Stimulated activated CD8-positive, alpha-beta memory T cell treated with anti-CD3 and anti-CD28 coated beads, Interleukin-4, amount 100 ng/mL, for 1 hour (primary cell): ENCODE measurements at places on chromosomes 5 and 9.
A peak's percentile ranks its signal among the peaks of the same experiment; 100 is the strongest.

DNA sequence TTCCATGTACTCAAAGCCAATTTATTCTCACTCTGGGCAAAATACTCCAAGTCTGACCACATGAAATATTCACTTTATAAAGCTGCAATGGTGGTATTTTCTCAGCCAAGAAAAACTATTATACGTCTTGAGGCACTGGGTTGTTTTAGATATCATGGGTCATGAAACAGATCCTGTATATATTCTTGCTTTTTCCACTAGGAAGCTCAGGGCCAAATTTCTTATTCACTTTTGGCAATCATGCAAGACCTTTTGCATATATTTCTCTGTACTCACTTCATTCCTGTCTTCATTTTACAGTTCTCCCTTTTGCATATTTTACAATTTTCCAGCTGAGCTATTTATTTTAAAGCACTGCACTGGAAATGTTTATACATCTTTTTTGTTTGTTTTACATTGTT lies 49.8 kb downstream of the GABBR2 start:
- no peak for DNase-seq

DNA sequence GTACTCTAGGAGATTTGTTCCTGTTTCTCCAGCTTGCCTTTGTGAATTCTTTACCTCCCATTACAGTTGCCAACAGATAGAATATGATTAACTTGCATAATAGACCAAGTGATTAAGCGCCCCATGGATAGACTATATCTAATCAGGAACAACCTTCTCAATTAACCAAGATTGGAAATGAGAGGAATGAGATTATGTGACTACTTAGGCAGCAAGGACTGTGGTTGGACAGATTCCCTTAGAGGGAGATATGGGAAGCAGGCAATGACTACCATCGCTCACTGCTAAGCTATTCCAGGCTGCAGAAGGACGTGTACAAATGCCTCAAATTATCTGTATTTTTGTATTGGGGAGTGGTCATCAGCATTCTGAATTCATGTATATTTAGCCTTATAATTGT lies 278.1 kb upstream of the DAB2 start:
- no peak for DNase-seq

GRCh38 chr5:14217587-14217986 lies 74.4 kb downstream of the TRIO start:
- DNase-seq: no peak

- DNase-seq: no peak
Observed at GRCh38 chr5:21680641-21681040, 1172.5 kb downstream of the CDH12 start.

- DNase-seq: peak; percentile 1
Observed at GRCh38 chr5:146565764-146566367, 49.9 kb upstream of the GPR151 start.

DNA sequence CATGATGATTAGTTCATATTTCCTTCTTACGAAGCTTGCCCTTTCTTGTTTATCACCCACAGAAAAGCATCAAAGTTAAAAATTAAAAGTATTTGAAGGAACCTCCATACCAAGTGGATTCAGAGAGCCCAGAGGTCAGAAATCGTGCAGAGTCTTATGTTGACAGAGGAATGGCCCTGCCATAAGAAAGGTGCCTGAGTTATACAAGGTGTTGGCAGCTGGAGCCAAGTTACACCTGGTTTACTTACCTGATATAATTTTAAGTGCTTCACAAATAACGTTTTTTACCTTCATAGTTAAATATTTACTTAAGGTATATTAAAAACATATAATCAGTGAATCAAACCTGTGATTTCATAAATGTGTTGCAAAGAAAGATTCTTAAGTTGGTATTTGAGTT lies 42.3 kb upstream of the DHFR start:
- DNase-seq: no peak

GRCh38 chr5:180119031-180119902 lies 47.7 kb upstream of the RNF130 start:
- DNase-seq: no peak

DNA sequence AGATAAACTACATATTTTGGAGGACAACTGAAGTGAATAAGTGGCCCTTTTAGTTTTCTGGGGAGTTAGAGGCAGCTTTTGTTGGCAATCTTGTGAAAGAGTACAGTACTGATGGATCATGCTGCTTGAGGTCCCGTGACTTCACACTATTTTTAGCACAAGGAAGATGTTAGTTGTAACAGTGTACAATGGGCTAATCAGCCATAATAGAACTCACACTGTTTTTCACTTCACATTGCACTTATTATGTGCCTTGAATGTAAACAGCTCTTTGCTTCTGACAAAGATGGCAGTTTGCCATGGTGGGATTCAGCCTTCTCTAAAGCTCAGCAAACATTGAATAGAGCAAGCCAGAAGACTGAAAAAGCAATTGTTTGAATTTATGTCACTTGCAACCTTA lies 176.7 kb upstream of the ZNF608 start:
- no peak for DNase-seq

DNA sequence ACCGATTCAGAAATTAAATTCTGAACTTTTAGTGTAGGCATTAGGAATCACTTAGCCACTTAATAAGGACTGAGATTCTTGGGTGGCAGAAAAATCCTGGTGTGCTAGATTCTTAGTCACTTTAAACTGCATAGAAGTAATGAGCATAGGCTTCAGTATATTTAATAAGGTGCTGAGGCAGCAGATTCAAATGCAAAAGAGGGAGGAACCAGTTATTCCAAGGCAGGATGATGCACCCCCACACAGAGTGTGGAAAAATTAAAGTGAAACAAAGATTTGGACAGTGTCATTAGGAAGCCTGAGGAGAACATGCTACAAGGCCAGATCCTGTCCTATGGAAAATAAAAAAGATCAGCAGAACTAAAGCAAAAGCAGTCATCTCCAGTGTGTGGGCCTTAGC lies 217.7 kb downstream of the PJA2 start:
- DNase-seq: no peak

DNA sequence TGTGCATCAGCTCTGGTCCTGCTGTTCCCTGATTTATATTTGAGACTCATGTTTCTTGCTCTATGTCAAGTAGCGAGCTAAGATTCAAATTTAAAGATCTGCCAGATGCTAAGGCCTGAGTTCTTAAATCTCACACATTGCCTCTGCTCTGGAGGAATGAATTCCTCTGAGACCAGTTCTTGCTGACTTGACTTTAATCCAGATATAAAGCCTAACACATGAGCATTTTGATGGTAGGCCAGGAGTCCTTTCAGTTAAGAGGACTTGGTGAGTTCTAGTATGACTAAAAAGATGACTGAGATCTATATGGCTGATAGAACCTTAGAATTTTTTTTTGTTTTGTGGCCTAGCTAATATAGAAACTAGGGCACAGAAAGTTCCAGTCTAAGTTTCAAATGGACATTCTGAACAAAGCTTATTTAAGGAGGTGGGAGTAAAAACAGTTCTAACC lies 1.3 kb upstream of the INIP start:
- DNase-seq: no peak
